ENCODE measurements at places on chromosomes 11 and 22. TPM values are rescaled to one million over a fixed set of nuclear protein-coding genes. Genes with fewer than 3 reads are reported as not detected.

Gene GAB4
- not detected for total RNA-seq

Gene POU2AF1
- not detected for total RNA-seq

Gene PRDM11
- total RNA-seq: 8.5 TPM

Gene OR56A1
- total RNA-seq: not detected

Gene RFPL1
- total RNA-seq: not detected

Gene GRIA4
- total RNA-seq: not detected

Gene GRK3
- total RNA-seq: 2.0 TPM

Gene SCN2B
- total RNA-seq: not detected

Gene GDPD4
- total RNA-seq: not detected

Gene ST13
- total RNA-seq: 256 TPM
